ENCODE measurements at places on chromosomes 1 and 21.

DNA sequence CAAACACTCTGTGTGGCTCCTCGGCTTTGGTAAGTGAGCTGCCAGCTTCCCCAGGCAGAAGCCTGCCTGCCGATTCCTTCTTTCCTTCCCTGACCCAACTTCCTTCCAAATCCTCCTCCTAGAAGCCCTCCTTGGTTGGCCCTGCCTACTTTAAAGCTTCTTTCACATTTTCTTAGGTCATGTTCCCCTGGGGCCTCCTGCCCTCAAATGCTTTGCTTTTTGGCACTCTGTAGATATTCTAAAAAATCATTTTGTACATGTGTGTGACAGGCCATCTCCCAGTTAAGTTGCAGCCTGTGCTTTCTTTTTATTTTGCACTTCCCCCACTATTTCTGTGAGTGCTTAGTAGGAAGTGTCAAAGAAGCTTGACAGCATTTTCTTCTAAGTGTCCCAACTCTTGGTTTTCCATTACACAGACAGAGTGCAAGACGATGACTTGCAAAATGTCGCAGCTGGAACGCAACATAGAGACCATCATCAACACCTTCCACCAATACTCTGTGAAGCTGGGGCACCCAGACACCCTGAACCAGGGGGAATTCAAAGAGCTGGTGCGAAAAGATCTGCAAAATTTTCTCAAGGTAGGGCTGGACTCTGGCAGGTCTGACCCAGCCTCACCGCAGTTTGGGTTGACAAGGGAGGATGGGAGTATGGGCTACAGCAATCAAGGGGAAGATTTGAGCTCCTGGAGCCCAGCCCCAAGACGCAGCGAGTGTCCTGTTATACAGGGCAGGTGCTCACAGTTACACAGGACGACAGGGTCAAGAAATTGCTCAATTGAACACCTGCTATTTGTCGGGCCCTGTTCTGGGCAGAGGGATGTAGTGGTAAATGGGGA is at the start of gene S100A9:
Gene S100A9 (plus strand): TSS at position 2 of the 838 bp plus-strand sequence. CDS start 430 bp downstream, at position 432.
- no peak for DNase-seq

DNA sequence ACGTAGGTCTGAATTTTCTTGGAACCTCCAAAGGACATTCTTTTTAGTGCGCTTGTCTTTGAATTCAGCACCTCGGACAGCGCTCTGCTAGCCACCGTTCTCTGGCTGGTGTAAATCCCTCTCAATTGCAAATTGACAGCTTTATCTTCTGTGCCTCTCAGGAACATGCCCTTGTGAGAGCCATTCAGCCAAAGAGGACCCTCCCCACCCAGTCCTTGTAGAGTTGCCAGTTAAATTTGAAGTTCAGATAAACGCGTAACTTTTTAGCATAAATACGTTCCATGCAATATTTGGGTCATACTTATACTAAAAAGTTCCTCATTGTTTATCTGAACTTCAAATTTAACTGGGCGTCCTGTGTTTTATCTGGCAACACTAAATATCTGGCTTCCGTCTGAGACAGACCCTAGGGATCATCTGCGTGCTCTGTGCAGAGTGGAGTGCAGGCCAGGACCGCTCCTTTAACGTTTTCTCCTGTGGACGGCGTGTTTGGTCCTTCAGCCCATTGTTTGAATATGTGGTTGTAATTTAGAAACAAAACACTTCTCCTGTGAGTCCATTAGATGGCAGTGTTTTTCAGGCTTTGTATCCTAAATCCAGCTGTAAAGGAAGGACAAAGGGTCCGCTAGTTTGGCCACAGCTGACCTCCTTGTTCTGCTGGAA is 7.0 kb downstream of the KCNAB2 start:
- peak; percentile 48 for DNase-seq

DNA sequence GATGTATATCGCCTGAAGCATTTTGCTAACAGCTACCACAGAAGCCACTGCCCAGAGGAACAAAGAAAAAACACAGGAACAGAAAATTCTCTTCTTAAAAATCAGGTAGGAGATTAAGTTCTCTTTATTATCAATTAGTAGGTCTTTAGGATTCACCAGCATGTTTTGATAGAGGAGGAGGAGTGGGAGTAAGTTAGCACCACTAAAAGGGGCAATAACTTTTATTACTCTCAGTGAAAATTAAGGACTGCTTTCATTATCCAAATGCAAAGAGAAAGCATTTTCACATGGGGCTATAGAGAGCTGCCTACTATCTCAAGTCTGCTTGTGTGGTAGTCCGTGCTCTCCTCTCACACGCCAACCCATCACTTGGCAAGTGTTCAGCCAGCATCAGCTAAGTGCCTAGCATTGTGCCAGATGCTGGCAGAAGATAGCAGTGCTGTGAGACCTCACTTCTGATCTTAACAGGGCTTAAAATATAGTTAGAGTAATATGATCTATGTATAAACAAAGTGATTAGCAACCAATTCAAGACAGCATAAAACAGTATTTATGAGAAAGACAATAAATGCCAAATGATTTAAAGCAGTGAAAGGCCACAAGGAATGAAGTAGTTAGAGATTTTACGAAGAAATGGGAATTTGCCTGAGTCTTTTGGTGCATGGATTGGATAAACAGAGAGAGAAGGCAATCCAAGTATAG is 39.8 kb downstream of the ASTN1 start:
- DNase-seq, result no peak

DNA sequence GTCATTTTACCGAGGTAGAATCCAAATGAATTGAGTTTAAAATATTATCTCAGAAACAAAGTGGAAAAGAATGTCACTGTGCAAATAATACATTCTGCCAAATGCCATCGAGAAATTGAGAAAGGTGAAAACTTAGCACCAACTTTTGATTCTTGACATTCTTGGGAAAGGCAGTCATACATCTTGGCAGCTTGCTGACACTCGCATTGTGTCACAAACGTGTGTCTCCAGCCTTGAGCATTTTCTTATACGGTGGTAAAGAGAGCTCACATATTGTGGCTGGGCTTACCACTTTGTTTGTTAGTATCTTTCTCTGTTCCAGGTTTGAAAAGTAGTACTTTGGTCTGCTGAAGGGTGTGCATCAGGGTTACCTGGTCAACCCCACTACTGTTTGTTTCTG is 1456.1 kb downstream of the BRINP3 start:
- DNase-seq, result no peak

DNA sequence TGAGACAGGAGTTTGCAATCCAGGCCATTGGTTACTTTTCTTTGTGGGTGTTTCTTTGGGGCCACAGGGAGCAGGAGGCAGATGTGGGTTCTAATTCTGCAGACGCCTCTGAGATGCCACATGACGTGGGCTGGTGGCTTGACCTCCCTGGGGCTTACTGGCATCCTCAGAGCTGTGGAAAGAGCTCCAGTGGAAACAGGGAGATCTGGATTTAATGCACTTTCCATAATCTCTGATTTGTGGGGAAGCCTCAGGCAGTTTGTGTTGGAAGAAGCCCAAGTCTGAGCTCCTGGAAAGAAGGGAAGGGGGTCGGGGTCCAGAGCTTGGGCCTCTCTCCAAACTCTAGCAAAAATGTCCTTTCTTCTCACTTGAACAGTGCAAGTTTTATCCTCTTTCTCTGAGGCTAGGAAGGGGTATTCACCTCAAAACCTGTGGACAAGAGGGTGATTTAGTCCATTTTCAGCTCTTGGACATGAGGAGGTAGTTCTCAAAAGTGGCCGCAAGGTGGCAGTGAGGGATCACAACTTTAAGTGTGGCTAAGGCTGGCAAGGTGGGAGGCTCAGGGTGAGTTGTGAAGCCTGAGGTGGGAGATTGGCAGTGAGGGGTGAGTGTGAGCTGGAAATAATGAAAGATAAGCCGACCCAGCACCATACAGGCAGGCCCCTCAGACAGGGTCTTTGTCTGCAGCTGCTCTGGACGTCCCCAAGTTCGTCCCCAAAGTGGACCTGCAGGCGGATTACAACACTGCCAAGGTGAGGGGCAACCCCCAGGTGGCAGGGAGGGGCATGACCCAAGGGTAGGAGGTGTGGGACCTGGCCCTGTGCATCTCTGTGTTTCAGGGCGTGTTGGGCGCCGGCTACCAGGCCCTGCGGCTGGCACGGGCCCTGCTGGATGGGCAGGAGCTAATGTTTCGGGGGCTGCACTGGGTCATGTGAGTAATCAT is 9.2 kb downstream of the IKBKE start:
- DNase-seq, result no peak

GRCh38 chr1:159509440-159510228 is 26.2 kb downstream of the OR10J5 start:
- DNase-seq, result no peak

DNA sequence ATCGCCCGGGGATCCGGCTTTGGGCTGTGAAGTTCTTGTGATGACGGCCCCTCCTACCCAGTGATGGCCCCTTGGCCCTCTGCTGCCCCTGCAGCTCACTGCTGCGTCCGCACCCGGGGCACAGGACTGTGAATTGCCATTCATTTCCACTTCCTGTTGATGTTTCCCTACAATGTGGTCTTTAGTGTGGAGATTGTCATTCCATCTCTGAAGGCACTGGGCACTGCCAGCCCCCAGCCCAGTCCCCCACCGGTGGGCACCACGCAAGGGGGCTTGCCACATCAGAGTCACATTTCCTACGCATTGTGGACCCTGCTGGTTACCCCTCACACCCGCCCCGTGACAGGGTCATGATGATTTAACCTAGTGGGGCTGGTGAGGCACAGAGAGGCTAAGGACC is 2.5 kb upstream of the MX2 start:
- no peak for DNase-seq

DNA sequence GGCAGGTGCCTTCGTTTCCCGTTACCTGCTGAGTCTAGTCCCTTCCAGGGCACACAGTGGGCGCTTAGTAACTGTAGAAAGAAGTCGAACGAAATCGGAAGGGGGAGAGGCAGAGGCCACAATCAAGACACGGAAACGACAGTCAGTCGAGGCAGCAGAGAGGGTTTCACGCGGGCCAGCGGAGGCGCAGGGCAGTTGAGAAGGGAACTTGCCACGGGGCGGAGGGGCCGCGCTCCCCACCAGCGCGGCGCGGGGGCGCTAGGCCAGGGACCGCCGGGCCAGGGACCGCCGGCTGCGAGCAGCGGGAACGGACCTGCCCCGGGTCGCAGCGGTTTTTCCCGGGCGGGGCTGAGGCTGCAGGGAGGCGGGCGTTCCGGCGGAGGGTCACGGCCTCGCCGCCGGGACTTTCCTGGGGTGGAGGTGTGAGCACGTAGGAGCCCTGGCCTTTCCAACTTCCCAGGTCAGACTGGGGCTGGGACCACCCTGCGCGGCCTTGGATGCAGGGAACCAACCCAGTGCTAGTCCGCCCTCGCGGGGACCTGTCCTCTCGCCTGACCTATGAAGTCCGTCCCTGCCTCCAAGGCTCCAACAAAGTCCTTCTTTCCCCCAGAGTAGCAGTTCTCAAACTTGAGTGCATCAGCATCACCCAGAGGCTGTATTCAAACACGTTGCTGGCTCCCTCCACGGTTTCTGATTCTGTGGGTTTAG is 150.1 kb upstream of the FGGY start:
- DNase-seq, result no peak

DNA sequence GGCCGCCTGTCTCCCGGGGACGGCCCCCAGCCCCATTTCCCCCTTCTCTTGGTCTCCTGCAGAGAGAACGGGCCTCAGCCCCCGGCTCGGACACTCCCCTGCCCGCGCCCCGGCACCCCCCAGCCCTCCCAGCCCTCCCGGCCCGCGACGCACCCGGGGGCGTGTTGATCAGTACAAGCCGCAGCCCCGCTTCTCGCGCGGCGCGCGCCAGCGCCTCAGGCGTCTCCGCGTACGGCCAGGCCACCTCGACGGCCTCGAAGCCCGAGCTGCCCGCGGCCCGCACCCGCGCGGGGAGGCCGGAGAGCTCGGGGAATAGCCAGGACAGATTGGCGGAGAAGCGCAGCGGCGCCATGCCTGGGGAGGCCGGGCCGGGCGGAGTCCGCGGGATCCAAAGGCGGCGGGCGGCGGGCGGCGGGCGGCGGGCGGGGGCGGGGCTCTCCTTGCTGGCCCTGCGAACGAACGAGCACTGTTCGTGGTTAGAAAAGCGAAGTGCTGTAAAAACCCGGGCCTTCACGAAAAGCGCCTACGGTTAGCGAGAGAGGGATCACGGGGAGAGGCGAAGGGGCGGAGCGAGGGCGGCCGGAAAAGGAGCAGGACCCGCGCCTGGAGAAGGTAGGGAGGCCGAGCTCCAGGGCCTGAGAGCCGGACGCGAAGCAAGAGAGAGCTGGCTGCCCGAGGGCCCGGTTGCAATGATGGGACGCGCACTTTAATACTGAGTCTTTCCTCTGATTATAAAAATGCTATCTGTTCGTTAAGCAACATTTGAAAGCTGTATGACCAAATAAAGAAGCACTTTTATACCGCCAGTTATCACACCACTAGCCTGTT is at the start of gene HYI:
Gene HYI (minus strand): TSS at position 490 of the 828 bp plus-strand sequence. CDS start 138 bp downstream, at position 352.
- peak; percentile 73 for DNase-seq

DNA sequence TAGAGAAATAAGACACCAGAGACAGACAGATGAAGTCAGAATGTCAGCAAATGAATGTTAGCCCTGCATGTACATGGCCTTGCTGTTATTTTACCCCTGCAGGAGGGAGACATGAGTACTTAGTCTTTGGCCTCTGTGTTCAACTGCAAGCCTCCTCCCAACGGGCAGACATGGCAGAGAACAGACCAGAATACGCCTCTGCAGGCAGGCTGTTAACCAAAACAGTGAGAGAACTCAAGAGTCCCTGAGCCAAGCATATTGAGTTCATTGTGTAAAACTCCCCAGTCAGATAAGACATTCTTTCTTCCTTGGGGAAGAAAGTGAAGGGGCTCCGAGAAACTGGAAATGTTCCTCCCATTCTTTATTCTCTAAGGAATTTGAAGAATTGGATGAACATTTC is 150.9 kb downstream of the PHTF1 start:
- DNase-seq, result no peak

DNA sequence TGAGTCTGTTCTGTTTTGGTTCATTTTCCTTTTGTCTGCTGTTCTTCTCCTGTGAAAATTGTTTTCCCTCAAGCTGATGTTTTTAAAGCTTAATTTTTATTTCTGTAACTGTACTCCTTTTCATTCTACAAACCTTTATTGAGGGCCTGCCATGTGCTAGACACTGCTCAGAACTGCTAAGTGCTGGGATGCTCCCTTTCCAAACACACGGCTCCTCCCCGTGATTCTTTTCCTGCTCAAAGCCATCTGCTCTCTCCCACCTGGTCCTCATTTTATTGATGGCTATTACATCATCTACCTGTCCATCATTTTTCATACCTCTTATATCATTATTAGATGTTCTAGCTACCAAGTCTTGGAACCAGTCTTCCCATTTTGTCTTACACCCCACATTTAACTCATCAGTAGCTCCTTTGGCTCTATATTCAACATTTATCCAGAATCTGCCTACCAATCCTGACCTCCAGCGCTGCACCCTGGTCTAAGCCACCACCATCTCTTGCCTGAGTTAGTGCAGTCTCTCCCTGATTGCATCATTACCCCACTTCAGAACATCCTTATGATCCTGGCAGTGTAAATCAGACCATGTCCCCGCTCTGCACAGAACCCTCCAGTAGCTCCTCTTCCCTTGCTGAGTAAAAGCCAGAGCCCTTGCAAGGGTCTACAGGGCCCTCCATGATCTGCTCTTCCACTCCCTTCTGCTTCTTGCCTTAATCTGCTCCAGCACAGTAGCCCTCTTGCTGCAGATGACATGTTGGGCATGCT is 118.1 kb downstream of the CACNA1E start:
- DNase-seq, result no peak
